ENCODE measurements at places on chromosomes 1 and 21.
A peak's percentile ranks its signal among the peaks of the same experiment; 100 is the strongest.

DNA sequence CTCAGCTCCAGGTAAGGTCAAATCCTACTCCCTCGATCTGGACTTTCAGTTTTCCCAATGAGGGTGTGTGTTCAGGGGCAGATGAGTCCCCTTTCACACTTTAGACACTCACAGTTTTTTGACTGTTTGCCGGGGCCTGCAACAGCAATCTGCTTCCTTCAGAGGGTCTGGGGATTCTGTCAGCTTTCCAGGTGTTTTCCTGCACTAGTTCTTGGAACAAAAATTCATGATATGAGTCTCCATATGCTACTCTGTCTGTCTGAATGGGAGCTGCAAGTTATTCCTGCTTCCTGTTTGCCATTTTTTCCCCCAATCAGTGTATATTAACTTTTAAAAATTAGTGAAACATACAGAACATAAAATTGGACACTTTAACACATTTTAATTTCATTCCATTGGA lies 24.3 kb downstream of the CYP4B1 start:
- DNase-seq, result no peak

GRCh38 chr21:43340491-43341377 lies 86.2 kb downstream of the SIK1 start:
- DNase-seq, result no peak

DNA sequence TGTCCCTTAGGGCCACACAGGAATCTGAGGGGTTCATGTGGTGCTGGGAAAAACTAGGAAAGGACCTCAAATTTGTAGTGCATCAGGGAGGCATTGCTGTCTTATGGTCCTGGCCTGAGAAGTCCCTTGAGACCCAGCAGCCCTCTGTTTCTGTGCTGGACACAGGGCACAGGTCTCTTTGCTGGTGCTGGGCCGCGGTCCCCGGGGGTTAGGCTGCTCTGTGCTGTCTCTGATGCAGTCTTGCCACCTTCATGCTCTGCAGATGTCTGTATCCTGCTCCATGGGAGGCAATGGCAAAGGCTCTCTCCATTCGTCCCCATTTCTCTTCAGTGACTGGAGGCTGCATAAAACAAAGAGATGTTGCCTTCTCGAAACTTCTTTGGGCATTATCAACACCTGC lies 13.0 kb downstream of the EDARADD start:
- no peak for DNase-seq

- no peak for DNase-seq
These were observed 13.6 kb downstream of the SHCBP1L start for GRCh38 chr1:182939413-182939812.

DNA sequence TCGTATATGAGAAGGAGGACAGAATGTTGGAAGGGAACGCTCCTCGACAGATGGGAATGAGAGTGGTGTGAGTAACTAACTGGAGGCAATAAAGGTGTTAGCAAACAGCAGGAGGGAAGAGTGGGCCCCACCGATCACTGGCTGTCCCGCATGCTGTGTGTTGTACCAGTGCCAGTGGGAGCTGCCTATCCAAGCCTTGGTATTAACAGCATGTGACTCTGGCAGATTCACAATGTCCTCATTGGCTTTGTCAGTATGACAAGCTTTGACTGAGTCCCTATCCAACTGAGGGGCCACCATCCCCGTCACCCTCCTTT lies 188.3 kb downstream of the NRIP1 start:
- DNase-seq, result no peak

DNA sequence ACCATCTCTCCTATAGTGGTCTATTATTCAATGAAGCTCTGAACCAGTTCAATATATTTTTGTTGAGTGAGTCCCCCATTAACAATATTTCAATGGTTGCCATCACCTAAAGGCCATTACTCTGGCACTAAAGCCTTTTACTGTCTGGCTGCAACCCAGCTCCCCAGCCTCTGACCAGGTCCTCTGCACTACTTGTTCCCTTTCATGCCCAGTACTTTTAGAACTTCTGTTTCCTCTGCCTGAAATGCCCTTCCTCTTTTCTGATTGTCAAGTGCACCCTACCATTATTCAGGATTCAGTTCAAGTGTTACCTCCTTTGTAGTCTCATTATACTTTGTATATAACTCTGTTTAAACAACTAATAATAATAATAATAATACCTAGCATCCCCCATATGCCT lies 30.4 kb upstream of the ZFYVE9 start:
- no peak for DNase-seq

- DNase-seq, result no peak
These were observed 12.1 kb upstream of the LINGO4 start for GRCh38 chr1:151817353-151817730.

- no peak for DNase-seq
These were observed 52.7 kb upstream of the PLA2G4A start for GRCh38 chr1:186775881-186776560.

DNA sequence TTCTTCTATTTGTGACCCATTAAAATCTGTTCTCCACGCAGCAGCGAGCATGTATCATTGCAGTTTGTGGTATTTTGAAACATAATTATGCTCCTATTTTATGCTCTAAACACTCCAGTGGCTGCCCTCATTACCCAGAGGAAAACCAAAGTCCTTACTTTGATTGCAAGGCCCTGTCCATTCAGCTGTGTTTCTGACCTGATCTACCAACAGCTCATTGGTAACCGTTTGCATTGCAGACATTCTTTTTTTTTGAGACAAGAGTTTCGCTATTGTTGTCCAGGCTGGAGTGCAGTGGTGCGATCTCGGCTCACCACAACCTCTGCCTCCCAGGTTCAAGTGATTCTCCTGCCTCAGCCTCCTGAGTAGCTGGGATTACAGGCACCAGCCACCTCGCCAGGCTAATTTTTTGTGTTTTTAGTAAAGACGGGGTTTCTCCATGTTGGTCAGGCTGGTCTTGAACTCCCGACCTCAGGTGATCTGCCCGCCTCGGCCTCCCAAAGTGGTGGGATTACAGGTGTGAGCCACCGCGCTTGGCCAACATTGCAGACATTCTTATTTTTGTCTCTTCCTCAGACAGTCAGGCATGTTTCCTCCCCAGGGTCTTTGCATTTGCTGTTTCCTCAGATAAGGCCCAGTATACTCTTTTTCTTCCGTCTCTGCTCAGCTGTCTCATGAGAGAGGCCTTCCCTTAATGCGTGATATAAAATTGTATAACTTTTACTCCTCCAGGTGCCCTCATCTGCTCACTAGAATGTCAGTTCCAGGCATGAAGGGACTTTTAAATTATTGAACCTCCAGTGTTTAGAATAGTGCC lies 32.5 kb downstream of the THRAP3 start:
- no peak for DNase-seq

GRCh38 chr1:18199462-18199861 lies 91.9 kb downstream of the IGSF21 start:
- no peak for DNase-seq

- DNase-seq, result no peak
These were observed 7.8 kb downstream of the F11R start for GRCh38 chr1:161013131-161013487.

DNA sequence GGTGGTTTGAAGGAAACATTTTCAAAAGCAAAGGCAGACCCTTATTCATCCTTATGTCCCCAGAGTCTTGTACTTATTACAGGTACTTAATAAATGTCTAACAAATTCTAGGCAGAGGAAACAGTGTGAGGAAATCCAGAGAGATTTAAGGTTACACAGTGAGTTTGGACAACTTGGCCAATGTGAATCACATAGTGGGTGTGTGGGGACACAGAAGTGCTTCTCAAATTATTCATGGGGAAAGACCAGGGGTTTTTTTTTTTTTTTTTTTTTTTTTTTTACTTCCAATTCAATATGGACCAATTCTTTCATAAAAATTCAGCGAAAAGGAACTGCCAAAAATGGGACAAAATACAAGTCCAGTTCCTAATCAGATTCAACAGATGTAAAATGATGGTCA lies 15.1 kb downstream of the GNG12 start:
- DNase-seq, result no peak

DNA sequence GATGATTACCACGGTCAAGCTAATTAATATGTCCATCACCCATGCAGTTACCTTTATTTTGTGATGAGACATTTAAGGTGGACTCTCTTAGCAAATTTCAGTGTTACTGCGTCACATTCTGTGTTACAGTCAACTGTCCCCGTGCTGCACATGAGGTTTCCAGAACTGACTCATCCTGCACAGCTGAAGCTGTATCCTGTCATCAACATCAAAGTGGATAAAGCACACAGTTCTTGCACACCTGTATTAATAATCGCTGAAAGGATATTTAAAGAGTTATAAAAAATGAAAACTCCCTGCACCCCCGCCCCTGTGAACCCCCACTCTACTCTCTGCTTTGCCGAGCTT lies 3.4 kb upstream of the KRTAP10-5 start:
- DNase-seq, result peak; percentile 55

Measured in CD4-positive, alpha-beta T cell (primary cell).